Nasal cavity respiratory epithelium epithelial cell of viscerocranial mucosa (primary cell): ENCODE measurements at places on chromosomes 2 and 18. TPM values are rescaled to one million over a fixed set of nuclear protein-coding genes. Genes with fewer than 3 reads are reported as not detected.

Gene EML6
- total RNA-seq, result 1.7 and 1.9 TPM in 2 replicates

Gene REG3A
- total RNA-seq, result not detected in 2 replicates

Gene SPP2
- not detected in 2 replicates for total RNA-seq

Gene SIX3
- total RNA-seq, result 0.68 and 4.1 TPM in 2 replicates

Gene LRRTM1
- not detected in 2 replicates for total RNA-seq

Gene SLC5A7
- not detected in 2 replicates for total RNA-seq

Gene TYMS
- 6.8 and 6.9 TPM in 2 replicates for total RNA-seq

Gene HOXD9
- not detected in 2 replicates for total RNA-seq

Gene FNDC4
- total RNA-seq, result 2.8 and 6.8 TPM in 2 replicates

Gene C2orf78
- total RNA-seq, result not detected in 2 replicates
